ENCODE measurements at places on chromosomes 7 and 10.

GRCh38 chr10:676178-676577, 13.3 kb downstream of the DIP2C start:
- no peak for DNase-seq

DNA sequence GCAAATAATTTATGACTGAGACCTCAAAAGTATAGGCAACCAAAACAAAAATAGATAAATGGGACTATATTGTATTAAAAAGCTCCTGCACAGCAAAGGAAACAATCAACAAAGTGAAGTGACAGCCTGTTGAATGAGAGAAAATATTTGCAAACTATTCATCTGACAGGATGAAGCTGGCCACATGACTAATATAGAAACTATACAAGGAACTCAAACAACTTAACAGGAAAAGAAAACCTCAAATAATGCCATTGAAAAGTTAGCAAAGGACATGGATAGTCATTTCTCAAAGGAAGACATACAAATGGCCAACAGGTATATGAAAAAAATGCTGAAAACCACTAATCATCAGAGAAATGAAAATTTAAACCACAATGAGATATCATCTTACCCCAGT, 245.1 kb downstream of the STK31 start:
- no peak for DNase-seq

- DNase-seq, result no peak
These were observed 107.4 kb downstream of the STRA8 start for GRCh38 chr7:135341049-135341448.

GRCh38 chr7:111560773-111561653, 1.3 kb downstream of the IMMP2L start:
- no peak for DNase-seq

- no peak for DNase-seq
These were observed 128.4 kb upstream of the PLPP4 start for GRCh38 chr10:120328647-120329046.

- no peak for DNase-seq
These were observed 951 bp downstream of the ELOVL3 start for GRCh38 chr10:102227050-102227449.

- no peak for DNase-seq
These were observed 60.2 kb downstream of the SHOC2 start for GRCh38 chr10:110979611-110980010.

DNA sequence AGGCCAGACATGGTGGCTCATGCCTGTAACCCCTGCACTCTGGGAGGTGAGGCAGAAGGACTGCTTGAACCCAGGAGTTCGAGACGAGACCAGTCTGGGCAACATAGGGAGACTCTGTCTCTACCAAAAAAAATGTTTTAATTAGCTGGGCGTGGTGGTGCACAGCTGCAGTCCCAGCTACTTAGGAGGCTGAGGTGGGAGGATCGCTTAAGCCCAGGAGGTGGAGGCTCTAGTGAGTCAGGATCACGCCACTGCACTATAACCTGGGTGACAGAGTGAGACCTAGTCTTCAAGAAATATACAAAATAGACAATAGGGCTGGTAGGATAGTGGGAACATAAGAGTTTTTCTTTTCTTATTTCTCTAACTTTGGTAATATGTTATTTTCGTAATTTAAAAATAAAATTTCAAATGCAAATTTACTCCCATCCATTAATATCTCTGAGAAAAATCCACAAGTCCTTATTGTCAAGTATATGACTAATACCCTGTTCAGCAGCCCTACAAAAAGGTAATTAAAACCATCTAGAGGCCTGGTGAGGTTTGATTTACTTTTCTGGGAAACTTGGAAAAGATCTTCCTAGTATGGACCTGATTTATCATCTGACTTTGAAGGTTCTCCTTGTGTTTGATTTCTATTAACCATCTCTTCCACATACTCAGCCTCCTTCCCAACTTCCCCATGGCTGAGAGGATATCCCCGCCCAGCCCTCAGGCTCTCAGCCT, 50.0 kb downstream of the CREB3L2 start:
- DNase-seq, result no peak

DNA sequence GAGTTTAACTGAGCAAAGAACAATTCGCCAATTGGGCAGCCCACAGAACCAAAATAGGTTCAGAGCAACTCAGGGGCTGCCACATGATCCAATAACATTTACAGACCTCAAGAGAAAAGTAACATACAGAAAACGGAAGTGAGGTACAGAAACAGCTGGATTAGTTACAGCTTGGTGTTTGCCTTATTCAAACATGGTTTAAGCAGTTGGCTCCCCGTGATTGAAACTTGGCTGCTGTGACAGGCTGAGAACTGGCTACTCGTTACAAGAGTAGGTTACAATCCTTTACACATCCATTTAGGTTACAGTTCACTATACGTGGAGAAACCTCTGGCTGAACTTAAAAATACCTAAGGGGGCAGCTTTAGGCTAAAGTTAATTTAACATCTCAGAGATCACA, 673.1 kb upstream of the PHF14 start:
- DNase-seq, result no peak

GRCh38 chr10:124164264-124164663, 70.9 kb upstream of the CHST15 start:
- no peak for DNase-seq

DNA sequence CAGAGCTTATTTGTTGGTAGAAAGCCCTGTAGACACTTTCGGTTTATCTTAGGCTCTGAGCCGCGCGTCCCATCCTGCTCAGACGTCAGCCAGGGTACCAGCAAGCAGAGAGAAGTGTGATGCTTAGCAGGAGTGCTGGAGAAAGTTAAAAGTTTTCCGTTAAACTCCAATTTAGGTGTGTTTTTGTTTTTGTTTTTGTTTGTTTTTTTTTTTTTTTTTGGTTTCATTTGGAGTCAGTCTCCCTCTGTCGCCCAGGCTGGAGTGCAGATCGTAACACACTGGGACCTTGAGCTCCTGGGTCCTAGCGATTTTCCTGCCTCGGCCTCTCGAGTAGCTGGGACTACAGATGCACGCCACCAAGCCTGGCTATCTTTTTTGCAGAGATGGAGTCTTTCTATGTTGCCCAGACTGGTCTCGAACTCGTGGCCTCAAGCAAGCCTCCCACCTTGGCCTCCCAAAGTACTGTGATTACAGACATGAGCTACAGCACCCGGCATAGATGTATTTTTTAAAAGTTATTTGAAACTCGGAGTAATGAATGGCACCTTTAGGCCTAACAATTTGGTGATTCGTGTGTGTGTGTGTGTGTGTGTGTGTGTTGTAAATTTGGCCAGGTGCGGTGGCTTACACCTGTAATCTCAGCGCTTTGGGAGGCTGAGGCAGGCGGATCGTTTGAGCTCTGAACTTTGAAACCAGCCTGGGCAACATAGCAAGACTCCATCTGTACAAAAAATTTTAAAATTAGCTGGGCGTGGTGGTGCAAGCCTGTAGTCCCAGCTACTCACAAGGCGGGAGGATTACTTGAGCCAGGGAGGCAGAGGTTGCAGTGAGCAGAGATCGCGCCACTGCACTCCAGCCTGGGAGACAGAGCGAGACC, 1.3 kb upstream of the HIP1 start:
- DNase-seq, result no peak

Data from CMK (cell line).